NCI-H1436 treated with DMSO at 0.1 percent for 48 hours (cell line): ENCODE measurements at places on chromosomes 5 and 9.

DNA sequence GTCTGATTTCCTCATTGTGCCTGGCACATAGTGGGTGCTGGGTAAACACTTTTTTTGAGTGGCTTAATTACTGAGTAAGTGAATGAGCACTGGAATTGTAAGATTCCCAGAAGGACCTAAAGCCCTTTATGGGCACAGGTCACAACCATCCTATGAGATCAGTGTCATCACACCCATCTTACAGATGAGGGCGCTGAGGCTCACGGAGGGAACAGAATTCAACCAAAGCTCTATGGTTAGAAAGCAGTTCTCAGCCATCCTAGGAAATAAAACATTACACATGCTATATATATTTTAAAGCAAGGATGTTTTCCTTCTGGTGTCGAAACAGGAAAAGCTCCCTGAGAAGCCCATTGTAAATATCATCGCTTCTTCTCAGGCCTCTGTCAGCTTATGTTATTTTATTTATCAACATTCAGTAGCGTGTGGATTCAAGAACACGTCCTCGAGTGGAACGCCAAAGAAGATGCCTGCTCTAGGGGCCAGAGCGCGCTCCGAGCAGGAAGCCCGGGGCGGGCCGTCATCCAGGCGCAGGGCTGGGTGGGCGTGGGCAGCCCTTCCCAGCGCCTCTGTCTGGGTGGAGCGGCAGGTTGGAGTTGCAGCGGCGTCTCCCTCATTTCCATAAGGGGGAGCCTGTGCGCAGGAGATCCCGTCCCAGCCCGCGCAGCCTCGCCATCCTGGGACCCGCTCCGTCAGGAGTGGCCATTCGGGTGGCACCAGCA is 155.8 kb upstream of the SMIM23 start:
- DNase-seq: no peak

- DNase-seq: no peak
These were observed 85.9 kb upstream of the TRIO start for GRCh38 chr5:14057289-14057688.

DNA sequence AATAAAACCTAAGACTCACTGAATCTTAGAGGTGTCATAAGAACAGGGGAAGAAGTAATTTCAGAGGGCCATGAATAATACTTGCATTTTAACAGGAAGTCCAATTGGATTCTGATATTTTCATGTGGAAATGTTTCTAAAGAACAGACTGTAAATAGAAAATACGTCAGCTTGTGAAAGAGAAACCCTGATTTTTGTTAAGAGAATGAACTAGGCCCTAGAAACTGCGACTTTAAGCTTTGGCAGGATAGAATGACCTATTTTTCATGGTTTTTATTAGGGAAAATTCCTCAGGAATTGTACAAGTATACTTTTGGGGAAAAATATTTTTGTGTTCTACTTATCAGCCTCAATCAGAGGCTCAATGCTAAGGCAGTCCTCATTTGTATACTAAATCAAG is 215.5 kb upstream of the ACTBL2 start:
- DNase-seq: no peak

DNA sequence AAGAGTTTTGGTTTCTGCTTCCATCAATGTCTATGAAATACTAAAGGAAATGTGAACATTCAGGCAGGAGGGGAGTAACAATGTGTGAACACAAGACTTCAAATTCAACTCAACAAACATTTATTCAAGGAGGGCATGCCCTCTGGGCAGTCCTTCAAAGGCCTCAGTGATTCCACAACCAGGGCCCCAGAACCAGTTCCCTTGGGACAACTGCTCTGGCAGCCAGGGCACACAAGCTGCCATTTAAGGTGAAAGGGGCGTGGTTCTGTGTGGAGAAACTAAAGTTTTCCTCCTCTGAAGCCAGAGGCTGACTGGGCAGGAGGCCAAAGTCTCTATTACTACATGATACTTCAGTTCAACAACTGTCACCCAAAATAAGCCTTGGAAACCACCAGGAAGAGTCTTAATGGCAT is 3.2 kb downstream of the RBM18 start:
- no peak for DNase-seq

GRCh38 chr5:126954981-126955380 is 75.4 kb downstream of the MARCHF3 start:
- no peak for DNase-seq

- DNase-seq: no peak
These were observed 85.1 kb downstream of the MED27 start for GRCh38 chr9:131994364-131995125.

- DNase-seq: no peak
These were observed 36.2 kb downstream of the OTULIN start for GRCh38 chr5:14700478-14701436.

DNA sequence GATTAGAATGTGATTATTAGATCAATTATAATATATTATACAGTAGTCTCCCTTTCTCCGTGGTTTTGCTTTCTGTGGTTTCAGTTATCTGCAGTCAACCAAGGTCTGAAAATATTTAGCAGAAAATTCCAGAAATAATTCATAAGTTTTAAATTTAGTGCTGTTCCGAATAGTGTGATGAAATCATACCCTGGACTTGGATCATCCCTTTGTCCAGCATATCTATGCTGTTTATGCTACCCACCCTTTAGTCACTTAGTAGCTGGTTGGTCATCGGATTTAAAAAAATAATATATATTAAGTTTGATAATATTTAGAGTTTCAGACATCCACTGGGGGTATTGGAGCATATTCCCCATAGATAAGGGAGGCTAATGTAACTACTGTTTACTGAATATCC is 19.6 kb downstream of the RMI1 start:
- DNase-seq: no peak

GRCh38 chr5:37873988-37874387 is 34.1 kb upstream of the GDNF start:
- DNase-seq: no peak

- DNase-seq: no peak
These were observed 458.8 kb downstream of the TMEM232 start for GRCh38 chr5:110267714-110268113.

DNA sequence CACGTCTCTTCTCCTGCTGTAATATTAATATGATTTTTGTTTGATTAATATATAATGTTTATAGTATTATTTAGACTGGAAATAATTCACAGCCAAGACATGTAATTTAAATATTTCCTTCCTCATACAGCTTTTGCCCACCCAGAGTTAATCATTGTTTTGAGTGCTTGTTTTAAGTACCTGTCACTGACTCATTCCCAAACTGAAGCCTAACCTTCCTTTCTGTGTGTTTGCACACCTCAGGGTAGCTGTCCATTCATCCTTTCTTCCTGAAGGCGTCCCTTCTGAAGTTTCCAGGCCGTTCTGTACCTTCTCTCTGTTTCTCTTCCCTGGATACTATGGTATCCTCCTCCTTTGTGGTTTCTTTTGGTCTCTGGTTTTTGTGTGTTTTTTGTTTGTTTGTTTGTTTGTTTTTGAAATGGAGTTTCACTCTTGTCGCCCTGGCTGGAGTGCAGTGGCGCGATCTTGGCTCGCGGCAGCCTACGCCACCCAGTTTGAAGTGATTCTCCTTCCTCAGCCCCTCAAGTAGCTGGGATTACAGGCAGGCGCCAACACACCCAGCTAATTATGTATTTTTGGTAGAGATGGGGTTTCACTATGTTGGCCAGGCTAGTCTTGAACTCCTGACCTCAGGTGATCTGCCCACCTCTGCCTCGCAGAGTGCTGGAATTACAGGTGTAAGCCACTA is 312.4 kb downstream of the DOCK8 start:
- no peak for DNase-seq

DNA sequence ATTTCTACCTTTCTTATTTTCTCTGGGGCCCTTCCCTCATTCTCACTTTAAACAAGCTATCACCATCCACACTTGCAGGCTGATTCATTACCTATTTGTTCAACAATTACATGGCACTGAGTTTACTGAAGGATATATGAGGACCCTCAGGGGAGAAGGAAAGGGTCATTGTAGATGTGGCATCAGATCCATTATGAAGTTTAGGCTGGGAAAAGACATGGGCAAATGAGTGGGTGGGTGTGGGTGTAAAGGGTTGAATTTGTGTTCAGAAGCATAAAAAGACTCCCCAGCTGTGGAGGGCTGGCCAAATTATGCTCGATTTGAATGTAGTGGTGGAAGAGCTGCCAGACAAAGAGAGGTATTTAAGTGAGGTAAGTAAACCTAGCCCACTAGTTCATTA is 55.9 kb upstream of the MTAP start:
- no peak for DNase-seq

GRCh38 chr5:56142614-56143372 is 90.3 kb downstream of the ANKRD55 start:
- no peak for DNase-seq

DNA sequence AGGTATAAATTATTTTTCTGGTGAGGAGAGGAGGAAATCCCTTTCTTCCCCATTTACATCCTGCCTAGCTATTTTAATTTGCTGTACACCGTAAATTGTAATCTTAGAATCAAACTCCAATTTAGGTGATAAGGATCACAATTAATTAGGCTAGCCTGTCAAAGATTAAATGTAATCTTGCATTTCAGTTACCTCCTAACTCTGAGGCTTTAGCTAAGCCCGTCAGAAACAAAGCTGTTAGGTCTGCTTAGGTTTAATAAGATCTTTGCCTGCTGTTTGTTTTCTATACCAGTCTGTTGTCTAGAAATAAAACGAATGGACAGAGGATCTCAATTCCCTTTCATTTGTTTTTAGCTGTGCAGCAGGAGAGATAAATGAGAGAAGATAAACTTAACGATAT is 51.5 kb downstream of the PIK3R1 start:
- no peak for DNase-seq

GRCh38 chr5:134995850-134996402 is 28.2 kb downstream of the CATSPER3 start:
- DNase-seq: no peak

DNA sequence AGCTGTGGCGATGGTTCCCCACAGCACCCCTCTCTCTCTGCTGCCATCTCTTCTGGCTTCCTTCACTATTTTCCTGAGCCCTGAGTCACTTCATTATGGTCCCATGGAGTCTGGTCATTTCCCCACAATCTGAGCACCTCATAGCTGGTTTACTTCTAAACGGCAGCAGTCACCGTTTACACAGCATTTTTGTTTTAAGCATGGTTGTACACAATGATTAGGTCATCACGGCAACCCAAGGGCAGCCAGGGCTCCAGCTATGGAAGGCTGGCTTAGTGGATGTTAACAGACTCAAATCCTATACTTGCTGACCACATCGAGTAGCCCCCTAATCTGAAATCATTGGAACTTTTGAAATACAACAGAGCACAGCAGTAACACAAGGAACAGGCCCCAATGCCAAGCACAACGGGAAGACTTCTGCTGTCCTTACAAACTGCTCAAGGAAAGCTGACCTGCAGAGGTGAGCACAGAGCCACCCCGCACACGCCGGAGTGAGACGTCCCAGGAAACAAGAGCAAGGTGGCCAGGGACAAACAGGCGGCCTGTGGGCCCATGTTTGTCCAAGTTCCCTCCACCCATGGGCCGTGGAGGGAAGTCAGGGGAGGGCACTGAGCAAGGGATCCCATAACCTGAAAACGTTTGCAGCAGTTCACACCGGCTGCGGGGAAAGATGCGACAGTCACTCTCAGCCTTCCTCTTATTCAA is 22.9 kb downstream of the CAMSAP1 start:
- no peak for DNase-seq

GRCh38 chr5:68243251-68243650 is 27.7 kb downstream of the PIK3R1 start:
- DNase-seq: no peak

DNA sequence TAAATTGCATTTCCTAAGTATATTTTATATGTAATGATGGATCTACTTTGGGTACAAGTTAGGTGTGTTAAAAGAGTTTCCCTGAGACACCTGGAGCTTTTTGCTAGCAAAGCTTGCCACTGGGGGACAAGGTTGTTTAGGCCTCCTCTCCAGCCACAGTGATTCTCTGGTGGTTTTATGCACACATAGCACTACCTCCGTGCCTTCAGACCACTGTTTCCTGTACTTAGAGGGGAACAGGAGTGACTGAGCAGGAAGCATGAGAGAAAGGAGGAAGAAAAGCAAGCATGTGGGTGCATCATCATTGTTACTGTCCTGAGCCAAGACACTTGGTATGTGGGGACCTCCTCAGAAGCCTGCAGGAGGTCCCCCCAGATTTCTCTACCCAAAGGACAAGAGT is 272.1 kb downstream of the RASEF start:
- no peak for DNase-seq

DNA sequence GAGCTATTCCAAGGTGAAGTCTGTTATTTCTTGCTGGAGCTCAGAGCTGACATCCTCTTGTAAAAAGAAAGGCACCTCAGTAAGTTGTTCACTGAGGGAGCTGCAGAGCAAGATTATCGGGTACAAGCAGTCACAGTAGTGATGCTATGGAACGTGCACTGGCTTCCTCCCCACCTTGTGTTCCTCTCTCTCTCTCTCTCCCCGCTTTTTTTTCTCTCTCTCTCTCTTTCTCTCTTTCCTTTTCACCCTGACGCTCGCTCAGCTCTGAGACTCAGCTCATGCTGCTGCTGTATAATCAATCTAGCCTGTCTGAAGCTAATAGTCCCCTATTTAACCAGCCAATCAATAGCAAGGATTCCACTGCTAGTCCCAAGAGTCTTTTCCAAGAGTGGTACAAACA is 587.6 kb upstream of the CDH18 start:
- DNase-seq: no peak

GRCh38 chr5:73213566-73213998 is 40.6 kb downstream of the TMEM174 start:
- no peak for DNase-seq
